ENCODE measurements at places on chromosomes 2 and 18.
A peak's percentile ranks its signal among the peaks of the same experiment; 100 is the strongest.

DNA sequence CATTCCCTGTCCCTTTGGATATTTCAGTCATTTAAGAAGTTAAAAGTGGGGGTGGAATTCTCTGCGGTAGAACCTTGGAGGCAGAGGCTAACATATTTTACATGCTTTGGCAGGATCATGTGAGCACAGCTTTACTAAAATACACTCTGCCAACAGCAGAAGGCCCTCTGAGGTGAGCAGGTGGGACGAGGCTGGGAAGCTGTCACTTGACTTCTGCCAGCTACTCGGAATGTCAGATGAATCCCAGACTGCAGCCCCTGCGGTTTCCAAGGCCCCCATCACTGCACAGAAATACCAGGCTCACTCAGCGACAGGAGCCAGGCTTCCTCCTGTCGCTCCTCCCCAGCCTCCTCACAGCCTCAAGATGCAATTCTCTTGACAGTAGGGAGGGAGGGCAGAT, 220.9 kb upstream of the REV1 start:
- DNase-seq, result no peak

DNA sequence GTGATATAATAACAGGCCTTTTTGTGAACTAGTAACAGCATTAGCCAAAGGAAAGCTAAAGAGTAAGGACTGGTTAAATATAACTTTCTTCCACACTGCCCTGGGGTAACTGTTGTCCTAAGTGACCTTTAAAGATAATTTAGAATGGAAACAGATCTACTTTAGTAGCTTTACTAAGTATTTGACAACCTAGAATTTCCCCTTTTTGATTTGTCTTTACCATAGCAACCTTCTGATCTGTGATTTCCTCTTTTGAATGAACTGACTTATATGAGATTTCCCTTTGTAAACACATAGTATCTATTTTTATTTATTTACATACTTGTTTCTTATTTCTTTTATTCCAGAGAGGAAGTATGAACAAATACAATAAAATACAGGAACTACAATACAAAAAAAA, 10.5 kb upstream of the KLF7 start:
- DNase-seq, result no peak

DNA sequence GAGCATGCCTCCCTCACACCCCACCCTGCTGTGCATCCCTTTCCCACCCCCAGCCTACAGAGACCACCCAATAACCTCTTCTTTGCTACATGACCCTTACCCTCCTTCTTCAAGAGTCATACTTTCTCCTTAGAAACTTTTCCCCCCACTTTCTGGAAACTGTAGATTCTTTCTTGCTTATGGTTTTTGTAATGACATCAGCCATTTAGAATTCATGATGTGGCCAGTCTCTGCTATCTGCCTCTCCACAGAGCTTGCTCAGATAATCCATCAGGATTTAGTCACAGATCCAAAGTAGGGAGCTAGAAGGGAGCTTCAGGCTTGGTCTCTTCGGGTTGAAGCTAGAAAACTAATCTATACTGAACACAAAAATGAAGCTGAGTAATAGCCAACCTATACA, 36.5 kb downstream of the GALM start:
- DNase-seq, result no peak

DNA sequence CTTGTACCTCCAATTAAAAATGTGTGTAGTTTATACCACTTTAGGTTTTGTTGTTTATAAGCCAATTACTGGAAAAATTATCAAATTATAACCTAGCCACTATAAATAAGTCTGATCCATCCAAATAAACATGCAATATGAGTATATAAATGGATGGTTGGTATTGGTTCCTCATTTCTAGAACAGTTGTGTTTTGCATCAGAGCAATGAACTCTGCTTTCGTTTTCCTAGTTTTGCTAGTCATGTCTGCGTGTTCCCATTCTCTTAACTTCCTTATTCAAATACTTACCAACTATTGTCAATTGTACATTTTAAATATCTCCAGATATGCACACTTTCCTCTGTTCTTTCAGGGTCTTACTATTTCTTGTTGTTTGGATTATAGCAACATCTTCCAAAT, 641.7 kb downstream of the NR4A2 start:
- no peak for DNase-seq

- no peak for DNase-seq
Observed at GRCh38 chr18:12939162-12939561, 8.6 kb upstream of the SEH1L start.

GRCh38 chr2:64225491-64225890, 81.3 kb upstream of the PELI1 start:
- no peak for DNase-seq

DNA sequence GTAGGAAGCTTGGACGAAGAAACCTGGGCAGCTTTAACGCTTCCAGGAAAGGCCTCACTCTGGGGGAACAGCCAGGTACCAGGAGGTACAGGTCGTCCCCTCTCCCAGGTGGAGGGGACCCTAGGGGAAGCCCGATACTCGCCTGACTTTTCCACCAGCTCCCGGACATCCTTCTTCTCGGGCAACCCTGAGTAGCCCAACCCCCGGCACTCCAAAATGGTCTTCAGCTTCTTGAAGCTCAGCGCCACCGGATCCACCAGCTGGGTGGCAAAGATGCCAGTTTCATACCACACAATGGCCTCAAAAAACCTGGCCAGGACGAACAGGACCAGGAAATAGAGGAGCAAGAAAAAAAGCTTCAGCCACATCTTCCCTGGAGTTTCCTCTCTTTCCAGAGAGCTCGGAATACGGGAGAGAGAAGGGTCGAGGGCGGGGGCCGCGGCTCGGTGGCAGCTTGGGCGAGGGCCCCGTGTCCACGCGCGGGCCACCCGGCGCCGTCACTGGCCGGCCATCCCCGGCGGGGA, 1.1 kb downstream of the RNF103 start:
- peak; percentile 79 for DNase-seq

DNA sequence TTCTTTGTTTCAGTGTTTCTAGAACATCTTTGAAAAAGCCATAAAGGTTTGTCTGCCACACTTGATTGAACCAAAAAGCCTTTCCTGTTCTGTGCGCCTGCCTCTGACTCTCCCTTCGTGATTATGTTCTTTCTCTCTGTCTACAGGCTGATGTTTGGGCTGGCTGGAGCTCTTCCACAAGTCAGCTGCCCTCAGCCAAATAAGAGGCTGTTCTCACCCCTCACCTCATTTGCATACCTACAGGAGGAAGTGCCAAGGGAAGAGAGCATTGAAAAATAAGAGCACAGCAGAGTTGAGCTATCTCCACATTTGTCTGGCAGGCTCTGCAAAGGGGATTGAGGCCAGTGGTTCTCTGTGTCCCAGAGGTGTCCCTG, 15.8 kb downstream of the INPP5D start:
- DNase-seq, result no peak

DNA sequence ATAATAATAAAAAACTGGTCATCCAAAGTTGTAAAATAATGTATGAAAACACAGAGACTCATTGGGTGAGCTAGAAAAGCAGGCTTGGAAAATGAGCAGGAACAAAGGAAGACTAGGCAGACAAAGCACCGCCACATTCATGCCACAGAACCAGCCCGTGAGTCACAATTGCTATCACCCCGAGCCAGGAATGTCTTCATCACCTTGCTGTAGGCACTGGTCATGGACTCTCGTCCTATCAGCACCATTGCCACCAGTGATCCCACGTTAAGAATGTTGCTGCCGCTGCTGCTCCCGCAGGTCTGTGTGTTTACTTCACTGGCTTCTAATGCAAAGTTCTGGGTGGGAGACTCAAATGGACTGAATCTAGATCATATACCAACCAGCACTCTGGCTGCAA, 417.9 kb downstream of the PID1 start:
- no peak for DNase-seq

GRCh38 chr2:101858246-101858645, 133.5 kb upstream of the IL1R2 start:
- DNase-seq, result no peak

GRCh38 chr18:1124495-1124894, 219.8 kb downstream of the ADCYAP1 start:
- DNase-seq, result no peak

Measured in lower lobe of right lung (tissue), 2 donors.